ENCODE measurements at places on chromosomes 4 and X.

DNA sequence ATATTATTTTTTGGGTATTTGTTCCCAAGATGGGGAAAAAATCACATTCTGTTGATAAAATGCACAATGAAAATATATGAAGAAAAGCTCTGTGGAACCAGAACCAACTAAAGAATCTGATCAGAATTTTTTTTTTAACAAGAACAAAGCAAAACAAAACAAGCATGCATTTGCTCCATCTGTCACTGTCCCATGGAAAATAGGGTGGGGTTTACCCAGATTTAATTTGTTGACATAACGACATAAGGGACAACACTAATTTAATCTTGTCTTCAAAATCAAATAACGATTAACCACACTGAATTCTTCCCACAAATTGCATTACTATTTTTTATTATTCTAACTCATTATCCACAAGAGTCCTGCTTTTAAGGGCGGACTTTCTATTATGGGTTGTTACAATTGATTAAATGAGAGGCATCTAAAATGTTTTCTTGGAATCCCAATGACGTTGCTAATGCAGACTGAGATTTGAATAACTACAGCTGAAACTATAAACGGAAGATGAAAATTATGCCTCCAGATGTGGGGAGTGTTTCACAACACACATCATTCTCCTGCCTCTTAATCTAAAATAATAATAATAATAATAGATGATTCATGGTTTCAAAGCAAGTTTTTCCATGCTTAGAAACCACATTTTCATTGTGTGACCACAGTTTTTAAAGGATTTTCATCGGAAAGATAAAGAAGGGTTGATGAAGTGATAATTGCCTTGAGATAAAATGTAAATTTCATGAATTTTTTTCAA lies 307.0 kb upstream of the CPEB2 start:
- DNase-seq, result no peak

DNA sequence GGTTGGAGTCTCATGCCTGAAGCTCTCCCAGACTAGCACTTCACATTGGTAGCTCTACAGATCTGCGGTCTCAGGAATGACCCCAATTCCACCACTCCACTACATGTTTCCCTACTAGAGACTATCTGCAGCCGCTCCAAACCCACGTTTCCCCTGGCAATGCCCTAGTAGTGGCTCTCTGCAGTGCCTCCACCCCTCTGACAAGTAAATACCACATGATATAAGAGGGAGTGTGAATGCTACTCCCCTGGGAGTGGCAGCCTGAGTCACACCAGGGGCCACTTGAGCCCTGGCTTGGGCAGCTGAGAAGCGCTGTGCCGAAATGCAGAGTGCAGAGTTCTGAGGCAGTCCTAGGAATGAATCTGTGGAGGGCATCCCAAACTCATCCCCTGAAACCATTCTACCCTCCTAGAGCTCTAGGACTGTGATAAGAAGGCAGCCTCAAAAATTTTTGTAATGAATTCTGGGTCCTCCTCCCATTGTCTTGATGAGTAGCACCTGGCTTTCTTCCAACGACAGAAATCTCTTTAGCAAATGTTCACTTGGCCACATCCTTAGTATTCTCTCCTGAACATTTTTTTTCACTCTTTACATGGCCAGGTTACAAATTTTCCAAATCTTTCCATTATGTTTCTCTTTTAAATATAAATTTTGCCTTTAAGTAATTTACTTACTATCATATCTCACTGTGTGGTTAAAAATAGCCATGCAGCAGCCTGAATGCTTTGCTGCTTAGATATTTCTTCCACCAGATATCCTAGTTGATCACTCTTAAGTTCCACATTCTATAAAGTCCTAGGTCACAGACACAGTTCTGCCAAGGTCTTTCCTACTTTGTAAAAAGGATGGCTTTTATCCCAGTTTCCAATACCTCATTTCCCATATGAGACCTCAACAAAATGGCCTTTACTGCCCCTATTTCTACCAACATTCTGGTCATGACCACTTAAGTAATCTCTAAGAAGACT lies 160.2 kb upstream of the CPEB2 start:
- DNase-seq, result no peak

GRCh38 chrX:574830-575229 lies 55.8 kb upstream of the SHOX start:
- DNase-seq, result no peak

- no peak for DNase-seq
Observed at GRCh38 chr4:18021470-18021719, 160 bp downstream of the LCORL start.

- no peak for DNase-seq
Observed at GRCh38 chrX:7045238-7045955, 102.1 kb upstream of the STS start.

DNA sequence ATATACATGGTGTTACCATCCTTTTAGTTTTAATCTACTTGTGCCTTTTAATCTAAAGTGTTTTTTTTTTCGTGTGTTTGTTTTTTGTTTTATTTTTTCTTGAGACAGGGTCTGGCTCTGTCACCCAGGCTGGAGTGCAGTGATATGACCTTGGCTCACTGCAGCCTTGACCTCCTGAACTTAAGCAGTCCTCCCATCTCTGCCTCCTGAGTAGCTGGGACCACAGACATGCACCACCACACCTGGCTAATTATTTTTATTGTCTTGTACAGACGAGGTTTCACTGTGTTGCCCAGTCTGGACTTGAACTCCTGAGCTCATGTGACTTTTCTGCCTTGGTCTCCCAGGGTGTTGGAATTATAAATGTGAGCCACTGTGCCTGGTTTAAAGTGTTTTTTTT lies 33.1 kb downstream of the BMP2K start:
- DNase-seq, result no peak

DNA sequence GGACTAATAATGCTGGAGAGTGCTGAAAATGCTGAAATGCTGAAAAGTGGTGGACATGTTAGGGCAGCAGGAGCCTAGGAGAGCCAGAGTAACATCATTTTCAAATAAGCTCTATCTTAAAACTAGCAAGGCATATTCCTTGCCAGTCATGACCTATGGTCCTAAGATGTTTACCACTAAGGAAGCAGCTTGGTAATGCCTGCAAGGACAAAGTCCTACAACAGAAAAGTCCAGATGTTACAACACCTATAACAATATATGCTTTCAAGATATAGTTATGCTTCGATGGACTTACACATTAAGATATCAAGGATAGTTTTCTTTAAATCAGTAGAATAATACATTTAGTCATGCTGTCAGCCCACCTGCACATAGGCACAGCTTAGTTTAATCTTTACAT lies 4.5 kb upstream of the ADH4 start:
- no peak for DNase-seq

DNA sequence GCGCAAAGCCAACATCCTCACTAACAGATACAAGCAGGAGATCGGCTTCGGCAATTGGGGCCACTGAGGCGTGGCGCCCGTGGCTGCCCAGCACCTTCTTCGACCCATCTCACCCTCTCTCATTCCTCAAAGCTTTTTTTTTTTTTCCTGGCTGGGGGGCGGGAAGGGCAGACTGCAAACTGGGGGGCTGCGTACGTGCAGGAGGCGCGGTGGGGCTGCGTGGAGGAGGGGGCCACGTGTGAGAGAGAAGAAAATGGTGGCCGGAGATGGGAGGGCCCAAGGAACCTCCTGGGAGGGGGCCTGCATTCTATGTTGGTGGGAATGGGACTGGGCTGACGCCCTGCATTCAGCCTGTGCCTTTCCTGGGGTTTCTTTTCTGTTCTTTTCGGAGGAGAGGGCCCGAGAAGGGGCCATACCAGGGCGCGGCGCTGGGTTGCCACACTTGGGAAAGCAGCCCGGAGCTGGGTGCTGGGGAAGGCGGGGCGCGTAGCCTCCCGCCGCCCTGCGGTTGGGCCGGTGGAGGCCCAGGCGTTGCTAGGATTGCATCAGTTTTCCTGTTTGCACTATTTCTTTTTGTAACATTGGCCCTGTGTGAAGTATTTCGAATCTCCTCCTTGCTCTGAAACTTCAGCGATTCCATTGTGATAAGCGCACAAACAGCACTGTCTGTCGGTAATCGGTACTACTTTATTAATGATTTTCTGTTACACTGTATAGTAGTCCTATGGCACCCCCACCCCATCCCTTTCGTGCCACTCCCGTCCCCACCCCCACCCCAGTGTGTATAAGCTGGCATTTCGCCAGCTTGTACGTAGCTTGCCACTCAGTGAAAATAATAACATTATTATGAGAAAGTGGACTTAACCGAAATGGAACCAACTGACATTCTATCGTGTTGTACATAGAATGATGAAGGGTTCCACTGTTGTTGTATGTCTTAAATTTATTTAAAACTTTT lies 4.5 kb downstream of the MID1IP1 start:
- no peak for DNase-seq

DNA sequence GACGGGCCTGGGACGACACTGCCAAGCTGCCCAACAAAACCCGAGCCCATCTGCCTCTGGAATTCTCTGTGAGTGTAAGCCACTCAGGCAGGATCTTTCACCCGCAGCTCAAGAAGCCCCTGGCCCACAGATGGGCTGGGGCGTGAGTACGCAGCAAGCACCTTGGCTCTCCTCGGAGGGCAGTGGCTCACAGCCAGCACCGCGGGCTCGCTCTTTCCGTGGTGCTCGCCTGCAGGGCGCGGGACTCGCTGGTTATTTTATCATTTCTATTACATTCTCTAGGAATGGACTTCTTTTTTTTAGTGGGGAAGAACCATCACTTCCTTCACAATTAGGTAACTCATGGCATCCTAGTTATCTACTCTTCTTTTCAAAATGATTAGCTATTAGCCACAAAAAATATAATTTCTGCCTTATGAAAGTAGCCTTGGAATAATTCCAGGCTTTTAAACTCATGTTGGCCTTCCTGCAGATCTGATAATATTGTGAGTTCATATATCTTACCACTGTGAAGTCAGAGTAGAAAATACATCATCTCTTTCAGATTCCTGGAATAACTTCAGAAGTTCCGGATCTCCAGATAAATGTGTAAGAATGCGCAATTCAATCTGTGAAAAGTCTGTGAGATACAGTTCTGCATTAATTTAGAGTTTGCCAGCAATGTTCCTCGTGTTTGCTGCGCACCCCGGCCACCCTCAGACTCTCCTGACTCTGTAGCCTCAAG lies 68.6 kb downstream of the NAT8L start:
- no peak for DNase-seq

GRCh38 chr4:67587156-67587555 lies 28.6 kb downstream of the STAP1 start:
- no peak for DNase-seq

DNA sequence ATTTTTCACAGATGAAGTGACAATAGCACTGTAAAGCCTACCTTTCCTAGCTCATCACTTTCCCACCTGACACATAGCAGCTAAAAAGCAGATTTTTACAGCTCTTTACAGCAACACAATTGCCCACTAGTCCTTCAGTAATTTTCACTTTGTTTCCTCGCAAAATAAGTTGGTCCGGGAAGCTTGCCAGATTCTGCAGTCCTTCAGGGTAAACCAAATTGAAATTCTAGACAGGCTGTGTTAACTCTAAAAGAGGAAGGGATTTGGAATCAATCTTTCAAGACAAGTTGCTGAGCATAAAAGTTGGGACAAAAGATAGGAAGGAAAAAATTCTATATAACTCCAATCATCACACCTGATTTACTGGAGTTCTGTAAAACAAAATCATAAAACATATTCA lies 8.7 kb downstream of the C1QTNF7 start:
- DNase-seq, result no peak

- DNase-seq, result no peak
Observed at GRCh38 chr4:76752861-76753501, 145.0 kb downstream of the SOWAHB start.

DNA sequence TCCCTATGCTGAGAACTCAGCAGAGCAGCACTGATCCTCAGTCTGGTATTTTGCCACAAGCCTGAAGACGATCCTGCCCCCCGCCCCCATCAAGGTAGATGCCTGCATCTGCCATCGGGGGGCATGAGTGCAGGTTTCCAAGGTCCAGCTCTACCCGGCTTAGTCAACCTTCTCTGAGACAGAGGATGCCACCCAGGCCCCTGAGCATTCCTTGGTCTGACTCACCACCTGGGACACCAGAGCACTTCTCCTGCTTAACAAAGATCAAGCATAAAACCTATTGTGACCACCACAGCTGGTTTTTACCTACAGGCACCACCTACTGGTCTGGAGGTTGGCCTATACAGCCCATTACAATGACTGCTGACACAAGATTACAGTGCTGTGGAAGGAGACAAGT lies 1168.1 kb downstream of the PCDH19 start:
- no peak for DNase-seq

DNA sequence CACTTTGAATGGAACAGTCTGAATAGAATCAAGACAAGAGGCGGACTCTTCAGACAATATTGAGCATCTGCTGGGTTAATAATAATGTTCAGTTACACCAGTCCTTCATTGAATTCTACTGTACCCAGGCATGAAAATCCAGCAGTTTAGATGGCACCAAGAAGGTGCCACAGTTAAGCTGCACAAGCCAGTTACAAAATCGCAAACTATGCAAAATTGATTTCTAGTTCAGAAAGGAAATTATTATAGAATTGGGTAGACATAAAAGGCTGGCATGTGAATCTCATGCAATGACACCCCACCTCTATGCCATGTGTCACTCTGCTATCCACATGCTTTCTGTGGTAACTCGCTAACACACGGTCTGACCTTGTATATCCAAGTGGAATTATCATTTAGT lies 105.8 kb upstream of the VCX3A start:
- no peak for DNase-seq

DNA sequence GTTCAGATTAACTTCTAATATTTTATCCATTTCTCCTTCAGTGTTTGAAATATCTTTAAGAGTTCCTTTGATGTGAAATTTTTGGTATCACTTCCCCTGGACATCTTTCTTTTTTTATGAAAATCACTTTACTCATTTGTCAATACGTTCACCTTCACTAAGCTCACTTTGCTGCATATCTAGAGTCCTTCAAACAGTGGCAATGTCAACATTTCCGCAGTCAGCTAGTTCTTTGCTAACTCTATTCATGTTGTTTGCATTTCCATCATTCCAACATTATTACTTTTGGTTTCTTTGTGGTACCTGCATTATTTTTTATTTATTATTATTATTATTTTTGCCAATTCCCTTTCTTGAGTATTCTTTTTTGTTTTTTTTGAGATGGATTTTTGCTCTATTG lies 203.0 kb downstream of the GPAT3 start:
- DNase-seq, result no peak

GRCh38 chr4:25154594-25155265 lies 5.5 kb downstream of the SEPSECS start:
- no peak for DNase-seq

DNA sequence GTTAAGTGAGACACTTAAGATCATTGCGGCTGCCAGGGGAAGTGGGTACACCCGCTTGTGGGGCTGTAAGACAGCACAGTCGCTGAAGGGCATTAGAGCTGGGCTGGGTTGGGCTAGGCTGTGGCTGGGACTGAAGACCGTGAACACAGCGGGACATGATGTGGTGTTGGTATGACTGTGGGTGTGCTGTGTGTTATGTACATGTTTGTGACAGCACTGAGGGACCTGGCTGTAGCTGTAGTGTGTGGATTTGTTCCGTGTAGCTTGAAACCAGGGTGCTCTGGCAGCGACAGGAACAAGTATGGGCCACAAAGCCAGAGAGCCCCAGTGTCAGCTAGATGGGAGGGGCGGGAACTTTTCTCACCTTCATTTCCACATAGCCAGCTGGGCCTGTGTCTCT lies 82.1 kb downstream of the NHSL2 start:
- DNase-seq, result no peak
